ENCODE measurements at places on chromosomes 4 and X. TPM values are rescaled to one million over a fixed set of nuclear protein-coding genes. Genes with fewer than 3 reads are reported as not detected.
A peak's percentile ranks its signal among the peaks of the same experiment; 100 is the strongest.

Gene GPR34
- not detected for total RNA-seq

GRCh38 chr4:1772853-1773538 is 20.1 kb upstream of the FGFR3 start:
- no peak for DNase-seq

Gene CENPVL1
- total RNA-seq, result not detected

Gene LSM6
- total RNA-seq, result 88.1 TPM

- DNase-seq, result no peak
Measured at GRCh38 chrX:153533091-153533490, 15.6 kb downstream of the ATP2B3 start.

- DNase-seq, result peak; percentile 65
Measured at GRCh38 chr4:185730387-185730786, 81.6 kb downstream of the SORBS2 start.

Gene TRIM61
- total RNA-seq, result not detected

Gene DUSP21
- not detected for total RNA-seq

GRCh38 chrX:41043196-41043595 is 42.0 kb upstream of the USP9X start:
- no peak for DNase-seq

DNA sequence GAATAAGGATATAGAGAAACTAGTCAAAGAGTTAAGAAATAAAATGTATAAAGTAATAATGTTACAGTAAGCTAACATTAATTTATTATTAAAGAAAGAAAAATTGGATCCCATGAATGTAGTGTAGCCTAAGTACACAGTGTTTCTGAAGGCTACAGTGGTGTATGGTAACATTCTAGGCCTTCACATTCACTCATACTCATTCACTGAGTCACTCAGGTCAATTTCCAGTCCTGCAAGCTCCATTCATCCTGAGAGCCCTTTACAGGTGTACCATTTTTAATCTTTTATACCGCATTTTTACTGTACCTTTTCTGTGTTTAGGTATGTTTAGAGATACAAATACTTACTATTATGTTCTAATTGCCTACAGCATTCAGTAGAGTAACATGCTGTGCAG is 120.6 kb upstream of the AGA start:
- DNase-seq, result no peak

Gene ZMAT1
- total RNA-seq, result 0.37 TPM
